ENCODE measurements at places on chromosomes 5 and 9. TPM values are rescaled to one million over a fixed set of nuclear protein-coding genes. Genes with fewer than 3 reads are reported as not detected.

SH3GL2 gene
- not detected for total RNA-seq

FRMPD1 gene
- total RNA-seq, result under 0.01 TPM

NCS1 gene
- 33.1 TPM for total RNA-seq

PPP3R2 gene
- not detected for total RNA-seq

CDKN2A gene
- 24.0 TPM for total RNA-seq

PHF19 gene
- total RNA-seq, result 45.6 TPM

SLC36A3 gene
- not detected for total RNA-seq

OGN gene
- 4.0 TPM for total RNA-seq

CATSPER3 gene
- under 0.01 TPM for total RNA-seq

SPINK13 gene
- not detected for total RNA-seq

PCDHA9 gene
- total RNA-seq, result under 0.01 TPM

CDKN2B gene
- total RNA-seq, result 9.2 TPM

FAM170A gene
- total RNA-seq, result not detected

CDH9 gene
- not detected for total RNA-seq

OTP gene
- total RNA-seq, result not detected

TIMD4 gene
- total RNA-seq, result not detected

PSAT1 gene
- total RNA-seq, result 42.0 TPM

NKD2 gene
- 0.20 TPM for total RNA-seq

CCL27 gene
- not detected for total RNA-seq

ADAMTSL1 gene
- 134 TPM for total RNA-seq

PDLIM4 gene
- 62.1 TPM for total RNA-seq

GALNT12 gene
- 19.8 TPM for total RNA-seq

CXCL14 gene
- total RNA-seq, result under 0.01 TPM

WDR31 gene
- 0.98 TPM for total RNA-seq

DCTN3 gene
- total RNA-seq, result 76.8 TPM

DMRT2 gene
- 1.6 TPM for total RNA-seq

C9orf50 gene
- total RNA-seq, result not detected

ADAMTSL2 gene
- total RNA-seq, result not detected

ANGPTL2 gene
- 19.9 TPM for total RNA-seq

CDC26 gene
- 24.8 TPM for total RNA-seq

PCDHGA4 gene
- total RNA-seq, result 3.5 TPM

PDE6A gene
- not detected for total RNA-seq

LSM11 gene
- 3.3 TPM for total RNA-seq

DAB2IP gene
- 3.7 TPM for total RNA-seq

LCN1 gene
- not detected for total RNA-seq

ELAVL2 gene
- under 0.01 TPM for total RNA-seq

RNF183 gene
- total RNA-seq, result under 0.01 TPM

NR6A1 gene
- total RNA-seq, result 0.39 TPM

TRAF1 gene
- total RNA-seq, result 2.9 TPM

ECM2 gene
- 3.3 TPM for total RNA-seq

BHMT gene
- total RNA-seq, result not detected

RAPGEF1 gene
- total RNA-seq, result 36.4 TPM

SCGB3A1 gene
- not detected for total RNA-seq

PPP1R26 gene
- total RNA-seq, result 16.0 TPM

LCN6 gene
- not detected for total RNA-seq

C5orf52 gene
- total RNA-seq, result not detected

RAI14 gene
- 173 TPM for total RNA-seq

FOXD4 gene
- under 0.01 TPM for total RNA-seq

IL9 gene
- total RNA-seq, result not detected

LAMC3 gene
- total RNA-seq, result 0.37 TPM

CRB2 gene
- not detected for total RNA-seq

SLCO6A1 gene
- not detected for total RNA-seq

LRRC70 gene
- total RNA-seq, result 0.98 TPM

CLK4 gene
- total RNA-seq, result 47.5 TPM

DNM1 gene
- 45.6 TPM for total RNA-seq

CCNB1 gene
- 156 TPM for total RNA-seq

DDX4 gene
- total RNA-seq, result not detected

Measured in subcutaneous preadipocyte (primary cell).